Bronchial epithelial cell (primary cell): ENCODE measurements at places on chromosomes 16 and 17. TPM values are rescaled to one million over a fixed set of nuclear protein-coding genes. Genes with fewer than 3 reads are reported as not detected.

DNA sequence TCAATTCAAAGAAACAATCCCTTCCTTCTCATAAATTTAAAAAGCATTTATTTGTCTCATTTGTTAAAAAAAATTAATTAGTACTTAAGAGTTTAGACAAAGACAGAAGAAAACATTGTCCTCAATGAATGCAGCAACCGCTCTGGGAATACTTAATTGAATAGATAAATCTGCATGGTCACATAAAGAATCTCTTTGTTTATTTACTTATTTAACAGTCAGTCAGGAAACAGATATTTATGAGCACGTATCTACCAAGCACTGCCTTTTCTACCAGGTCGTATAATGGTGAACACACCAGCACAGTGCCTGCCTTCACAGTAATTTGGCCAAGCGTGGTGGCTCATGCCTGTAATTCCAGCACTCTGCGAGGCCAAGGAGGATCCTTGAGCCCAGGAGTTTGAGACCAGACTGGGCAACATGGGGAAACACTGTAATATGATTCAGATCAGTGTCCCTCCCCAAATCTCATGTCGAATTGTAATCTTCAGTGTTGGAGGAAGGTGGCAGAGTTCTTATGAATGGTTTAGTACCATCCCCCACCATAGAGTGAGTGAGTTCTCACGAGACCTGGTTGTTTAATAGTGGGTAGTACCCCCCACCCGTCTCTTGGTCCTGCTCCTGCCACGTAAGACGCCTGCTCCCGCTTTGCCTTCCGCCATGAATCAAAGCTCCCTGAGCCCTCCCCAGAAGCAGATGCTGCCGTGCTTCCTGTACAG is 8.1 kb downstream of the WIPI1 start:
- no peak for DNase-seq

COX6A2 gene
- total RNA-seq = not detected in 2 replicates

RILP gene
- 3.4 and 3.8 TPM in 2 replicates for total RNA-seq

- DNase-seq = no peak
Observed at GRCh38 chr17:69154267-69154666, 12.6 kb upstream of the ABCA6 start.

DNA sequence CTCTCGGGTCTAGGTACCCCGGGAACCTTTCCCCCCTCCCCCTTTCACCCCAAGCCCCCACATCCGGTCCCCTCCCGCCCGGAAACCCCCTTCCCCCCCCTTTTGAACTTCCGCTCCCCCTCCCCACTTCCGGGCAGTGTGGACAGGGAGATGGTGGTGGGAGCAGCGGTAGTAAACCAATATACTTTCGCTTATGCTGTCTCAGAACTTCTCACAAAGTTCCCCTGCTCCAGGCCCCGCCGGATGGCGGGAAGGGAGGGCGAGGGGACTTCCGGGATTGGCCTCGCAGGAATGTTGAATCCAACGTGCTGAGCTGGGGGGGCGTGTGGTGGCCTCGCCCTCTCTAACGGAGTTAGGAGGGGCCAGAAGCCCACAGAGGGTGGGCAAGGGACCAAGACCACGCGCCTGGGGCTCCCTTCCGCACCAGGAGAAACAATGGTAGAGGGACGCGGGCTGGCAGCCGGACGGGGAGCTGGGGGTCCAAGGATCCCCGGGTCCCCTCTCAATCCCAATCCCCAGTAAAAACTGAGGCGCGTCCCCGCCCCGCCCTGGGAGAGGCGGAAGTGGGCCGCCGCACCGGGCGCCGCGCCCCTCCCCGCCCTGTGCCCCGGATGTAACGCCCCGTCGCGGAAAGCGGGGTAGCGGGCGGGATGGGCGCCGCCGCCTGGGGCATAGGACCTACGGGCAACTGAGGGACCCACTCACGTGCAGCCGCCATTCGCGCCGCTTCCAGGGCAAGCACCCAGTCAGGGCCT is 742 bp downstream of the PFN1 start:
- DNase-seq = no peak
